Heart left ventricle (tissue), 16 donors: ENCODE measurements at places on chromosomes 3 and 15. TPM values are rescaled to one million over a fixed set of nuclear protein-coding genes. Genes with fewer than 3 reads are reported as not detected.

Gene ONECUT1
- total RNA-seq, result not detected

Gene GRM7
- total RNA-seq, result not detected

DNA sequence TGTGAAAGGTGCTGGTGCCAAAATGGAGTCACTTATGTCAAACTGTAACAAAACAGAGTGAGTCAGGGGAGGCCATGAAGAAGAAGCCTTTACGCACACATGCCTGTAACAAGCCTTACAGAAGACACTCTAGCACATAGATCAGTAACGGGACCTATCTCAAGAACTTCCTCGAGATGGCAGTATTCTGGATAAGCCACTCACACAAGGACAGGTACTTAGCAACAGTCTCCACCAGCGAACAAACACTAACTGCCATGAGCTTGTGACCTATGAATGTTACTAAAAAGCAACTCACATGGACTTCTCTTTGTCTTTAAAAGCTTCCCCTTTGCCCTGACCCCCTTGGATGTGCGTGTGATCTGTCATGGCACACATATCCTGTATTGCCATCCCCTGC lies 235.1 kb downstream of the CD47 start:
- no peaks in the 10 kb centered on the region for H3K36me3 ChIP-seq
- H3K27ac ChIP-seq, result no peak overlapping the region
- H3K27me3 ChIP-seq, result no peaks in the 10 kb centered on the region

DNA sequence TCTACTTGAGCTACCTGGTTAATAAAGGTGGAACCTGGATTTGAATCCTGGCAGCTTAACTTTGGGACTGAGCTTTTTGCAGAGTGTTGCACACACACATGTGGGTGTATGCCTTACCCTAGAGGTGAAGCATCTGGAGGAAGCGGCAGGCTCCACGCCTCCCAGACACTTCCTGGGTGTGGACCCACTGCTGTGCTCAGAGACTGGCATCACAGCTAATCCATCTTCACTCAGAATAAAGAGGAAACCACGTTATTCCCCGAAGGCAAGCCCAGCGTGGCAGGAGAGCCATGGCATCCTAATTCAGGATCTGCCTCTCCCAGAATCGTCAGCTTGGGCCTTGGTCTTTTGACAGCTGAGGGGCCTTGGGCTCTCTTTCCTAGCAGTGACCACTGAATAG lies 25.5 kb downstream of the CCDC13 start:
- H3K27me3 ChIP-seq, result no peaks in the 10 kb centered on the region

Gene RETNLB
- not detected for total RNA-seq
